AML-193 (cell line): ENCODE measurements at places on chromosomes 13 and 19.

GRCh38 chr13:33403807-33404362 lies 118.3 kb upstream of the STARD13 start:
- DNase-seq: no peak

DNA sequence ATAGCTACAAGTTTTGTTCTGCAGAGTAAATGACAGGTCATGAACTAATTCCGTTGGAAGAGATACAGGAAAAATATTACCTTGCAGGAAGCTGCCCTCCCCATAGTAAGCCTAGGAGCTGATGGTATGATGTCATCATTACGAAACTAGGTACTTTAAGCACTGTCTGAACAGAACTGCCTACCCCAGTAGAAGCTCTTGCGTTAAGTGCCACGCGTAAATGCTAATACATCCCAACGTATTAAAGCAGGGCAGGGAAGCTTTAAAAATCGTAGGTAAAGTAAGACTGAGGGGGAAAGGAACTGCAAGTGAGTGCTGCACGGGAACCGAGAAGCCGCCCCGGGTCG lies 572 bp downstream of the UGGT2 start:
- DNase-seq: no peak

DNA sequence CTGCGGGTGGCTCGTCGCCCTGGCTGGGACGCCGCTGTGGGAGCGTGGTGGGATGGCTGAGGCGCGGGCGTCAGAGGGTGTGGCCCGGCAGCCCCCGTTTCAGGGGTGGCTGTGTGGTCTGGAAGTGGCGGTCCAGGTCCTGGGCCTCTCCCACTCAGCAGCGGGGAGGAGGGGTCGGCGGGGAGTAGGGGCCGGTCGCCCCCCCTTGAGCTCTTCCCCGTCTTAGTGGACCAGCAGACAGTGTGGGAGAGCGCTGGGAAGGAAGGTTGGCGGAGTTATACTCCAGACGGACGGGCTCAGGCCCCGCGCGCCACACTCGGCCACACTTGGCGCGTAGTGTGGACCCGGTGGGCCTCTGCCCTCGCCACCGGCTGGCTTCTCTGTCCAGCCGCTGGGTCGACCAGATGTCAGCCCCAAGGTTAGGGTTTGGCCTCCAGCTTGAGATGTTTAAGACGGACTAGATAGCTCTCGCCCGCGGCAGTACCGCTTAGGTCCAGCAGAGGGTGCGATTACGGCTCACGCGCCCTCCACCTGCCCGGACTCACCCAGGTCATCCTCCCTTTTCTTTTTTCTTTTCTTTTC lies 21.7 kb upstream of the ZNF429 start:
- DNase-seq: peak; percentile 34

DNA sequence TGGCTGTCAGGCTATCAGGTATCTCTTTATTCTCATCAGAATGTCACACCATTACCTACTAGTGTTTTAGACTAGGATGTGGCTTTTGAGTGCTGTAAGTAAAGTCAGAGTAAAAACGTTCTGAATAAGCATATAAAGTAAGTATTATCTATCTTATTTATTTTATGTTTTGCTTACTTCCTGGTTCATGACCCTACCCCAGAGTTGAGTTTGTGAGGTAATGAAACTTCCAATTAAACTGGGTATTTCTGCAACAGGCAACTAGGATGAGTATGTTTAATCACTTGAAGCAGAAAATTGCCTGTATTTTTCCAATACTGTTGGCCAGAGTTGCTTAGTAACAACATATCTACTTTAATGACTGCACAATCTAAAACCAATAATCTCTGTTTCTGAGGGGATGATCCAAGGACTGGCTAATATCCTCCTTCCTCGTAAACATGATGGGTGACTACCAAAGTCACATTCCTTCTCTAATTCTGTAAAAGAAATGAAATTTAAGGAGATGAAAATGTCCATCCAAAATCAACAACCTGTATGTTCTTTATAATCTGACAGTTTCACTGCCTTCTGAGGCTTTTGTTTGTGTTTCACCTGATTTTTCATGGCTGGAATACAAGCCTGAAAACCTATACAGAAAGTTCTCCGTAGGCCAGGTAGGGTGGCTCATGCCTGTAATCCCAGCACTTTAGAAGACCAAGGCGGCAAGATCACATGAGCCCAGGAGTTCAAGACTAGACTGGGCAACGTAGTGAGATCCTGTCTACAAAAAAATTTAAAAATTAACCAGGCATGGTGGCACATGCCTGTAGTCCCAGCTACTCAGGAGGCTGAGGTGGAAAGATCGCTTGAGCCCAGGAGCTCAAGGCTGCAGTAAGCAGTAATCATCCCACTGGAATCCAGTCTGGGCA lies 83.1 kb downstream of the ABCC4 start:
- DNase-seq: no peak

GRCh38 chr19:2336528-2337328 lies 8.2 kb downstream of the SPPL2B start:
- DNase-seq: no peak

DNA sequence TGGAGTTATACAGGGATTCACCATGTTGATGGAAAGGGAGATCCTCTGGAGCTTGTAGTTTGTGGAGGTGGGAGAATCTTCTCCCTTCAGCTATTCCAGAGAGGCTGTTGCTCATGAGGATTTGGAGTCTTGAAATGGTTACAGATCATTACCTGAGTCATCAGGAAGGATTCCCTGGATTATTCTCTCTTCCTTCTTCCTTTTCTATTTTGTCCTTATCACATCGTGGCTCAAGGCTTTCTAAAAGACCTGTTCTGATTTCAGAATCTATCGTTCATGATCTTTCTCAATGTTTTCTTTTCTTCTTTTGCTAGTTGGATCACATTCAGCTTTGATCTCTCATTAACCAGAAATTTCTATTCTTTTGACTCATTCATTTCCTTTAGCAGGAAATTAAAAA lies 196.0 kb downstream of the KLF5 start:
- DNase-seq: no peak

DNA sequence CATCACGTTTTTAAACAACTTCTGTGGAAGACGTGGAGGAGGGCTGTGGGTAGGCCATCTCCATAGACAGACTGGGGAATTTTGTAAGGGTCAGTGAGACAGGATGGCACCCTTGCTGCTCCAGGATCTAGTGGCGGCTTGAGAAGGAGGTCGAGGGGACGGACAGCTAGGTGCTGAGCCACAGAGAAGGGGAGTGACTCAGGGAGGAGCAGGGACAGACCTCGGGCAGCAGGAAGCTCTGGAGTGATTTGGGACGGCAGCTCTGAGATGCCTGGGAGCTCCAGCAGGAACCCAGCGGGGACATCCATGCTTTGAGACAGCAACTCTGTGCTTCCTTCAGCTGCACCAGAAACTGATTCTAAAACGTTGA lies 169.1 kb upstream of the SOX1 start:
- DNase-seq: no peak

DNA sequence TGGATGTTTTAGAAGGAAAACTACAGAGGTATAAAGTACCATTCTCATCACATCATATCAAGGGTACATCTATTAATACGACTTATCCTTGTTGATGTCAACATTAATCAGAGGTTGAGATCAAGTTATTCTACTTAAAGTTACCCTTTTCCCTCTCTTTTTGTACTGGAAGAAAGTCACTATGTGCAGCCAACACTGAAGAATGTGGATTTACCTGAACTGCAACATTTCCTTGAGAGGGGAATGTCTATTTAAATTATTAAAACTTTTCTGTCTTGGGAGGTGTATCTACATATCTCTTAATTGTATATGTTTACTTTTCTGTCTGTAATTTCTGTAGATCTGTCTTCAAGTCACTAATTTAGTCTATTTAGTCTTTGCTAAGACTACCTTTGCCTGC lies 2.5 kb upstream of the FBXL3 start:
- no peak for DNase-seq

GRCh38 chr19:49255674-49256073 lies 69.3 kb downstream of the SLC6A16 start:
- no peak for DNase-seq

DNA sequence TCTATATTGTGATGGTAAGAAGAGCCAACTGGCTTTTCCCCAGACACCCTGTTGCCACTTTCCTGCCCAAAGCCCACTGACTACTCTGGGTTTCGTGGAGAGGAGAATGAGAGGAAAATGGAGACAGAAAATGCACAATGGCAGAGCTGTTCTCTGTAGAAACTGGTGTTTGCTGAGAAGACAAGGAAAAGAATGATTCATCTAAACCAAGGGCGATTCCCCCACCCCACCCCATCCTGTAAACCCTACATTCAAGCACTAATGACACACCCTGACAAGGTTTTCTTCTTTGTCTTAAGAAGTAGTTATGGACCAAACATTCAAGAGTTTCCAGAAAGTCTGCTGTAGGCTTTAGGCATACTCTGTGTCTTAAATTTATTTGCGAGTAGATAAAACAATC lies 68.8 kb downstream of the DOCK9 start:
- no peak for DNase-seq

- no peak for DNase-seq
Measured at GRCh38 chr19:49779731-49780555, 13.1 kb downstream of the AP2A1 start.

GRCh38 chr13:43424412-43424811 lies 362.4 kb downstream of the ENOX1 start:
- DNase-seq: no peak

GRCh38 chr19:4493929-4494690 lies 22.0 kb downstream of the HDGFL2 start:
- DNase-seq: no peak

GRCh38 chr19:5392486-5392885 lies 51.9 kb upstream of the PTPRS start:
- no peak for DNase-seq

DNA sequence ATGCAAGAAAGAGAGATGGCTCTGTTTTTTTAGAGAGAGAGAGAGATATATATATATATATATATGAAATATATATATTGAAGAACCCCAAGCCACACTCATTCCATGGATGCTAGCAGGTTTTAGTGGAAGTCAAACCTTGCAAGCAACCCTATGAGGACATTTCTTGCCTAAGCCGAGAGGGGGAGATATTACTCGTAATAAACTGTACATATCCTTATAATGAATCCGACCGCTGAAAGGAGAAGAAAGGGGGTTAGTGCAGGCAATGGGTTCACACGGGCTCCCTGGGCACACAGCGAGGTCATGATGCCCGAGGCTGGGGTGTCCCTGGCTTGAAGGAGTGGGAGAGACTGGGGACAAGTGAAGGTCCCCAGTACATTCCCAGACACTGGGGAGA lies 78.3 kb downstream of the IER2 start:
- DNase-seq: no peak

DNA sequence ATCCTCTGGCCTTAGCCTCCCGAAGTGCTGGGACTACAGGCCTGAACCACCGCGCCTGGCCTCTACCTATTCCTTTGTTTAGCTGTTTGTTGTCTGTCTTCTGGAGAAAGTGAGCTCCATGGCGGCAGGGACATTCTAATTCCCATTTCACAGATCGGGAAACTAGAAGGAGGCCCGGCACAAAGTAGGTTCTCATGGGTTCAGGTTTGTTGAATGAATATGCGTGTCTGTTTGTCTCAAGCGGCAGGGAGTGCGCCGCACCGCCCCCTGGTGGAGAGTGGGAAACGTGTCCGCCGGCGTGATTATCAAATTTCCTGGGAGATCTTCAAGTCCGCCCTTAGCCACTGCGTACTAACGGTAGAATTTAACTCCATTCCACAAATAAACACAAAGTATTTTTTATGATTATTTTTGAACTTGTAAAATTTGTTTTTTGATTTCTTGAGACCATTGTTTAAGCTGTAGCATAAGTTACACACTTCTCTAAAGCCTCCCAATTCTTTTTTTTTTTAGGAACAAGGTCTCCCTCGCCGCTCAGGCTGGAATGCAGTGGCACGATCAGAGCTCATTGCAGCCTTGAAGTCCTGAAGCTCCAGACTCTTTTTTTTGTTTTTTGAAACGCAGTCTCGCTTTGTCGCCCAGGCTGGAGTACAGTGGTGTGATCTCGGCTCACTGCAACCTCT lies 8.9 kb upstream of the CCDC9 start:
- peak; percentile 37 for DNase-seq

GRCh38 chr19:28296506-28296905 lies 916.4 kb downstream of the UQCRFS1 start:
- DNase-seq: no peak

DNA sequence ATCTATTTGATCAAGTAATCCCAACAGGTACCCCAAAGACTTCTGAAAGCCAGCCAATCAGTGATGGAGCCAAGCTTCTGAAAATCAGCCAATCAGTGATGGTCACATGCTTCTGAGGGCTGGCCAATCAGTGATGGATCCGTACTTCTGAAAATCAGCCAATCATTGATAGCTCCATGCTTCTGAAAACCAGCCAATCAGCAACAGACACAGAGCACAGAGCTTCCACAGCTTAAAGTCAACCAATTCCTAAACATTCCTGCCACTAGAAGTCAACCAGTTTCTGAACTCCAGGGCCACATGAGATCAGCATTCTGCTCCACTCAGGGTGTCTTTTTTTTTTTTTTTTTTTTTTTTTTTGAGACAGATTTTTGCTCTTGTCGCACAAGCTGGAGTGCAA lies 8.2 kb upstream of the HSD17B14 start:
- DNase-seq: no peak

- DNase-seq: peak; percentile 57
Measured at GRCh38 chr19:36605101-36605876, at the start of gene ZNF382. Gene ZNF382, plus strand, starts transcription at chr19:36605313. Its CDS starts 4,602 bp downstream, at chr19:36609915.

DNA sequence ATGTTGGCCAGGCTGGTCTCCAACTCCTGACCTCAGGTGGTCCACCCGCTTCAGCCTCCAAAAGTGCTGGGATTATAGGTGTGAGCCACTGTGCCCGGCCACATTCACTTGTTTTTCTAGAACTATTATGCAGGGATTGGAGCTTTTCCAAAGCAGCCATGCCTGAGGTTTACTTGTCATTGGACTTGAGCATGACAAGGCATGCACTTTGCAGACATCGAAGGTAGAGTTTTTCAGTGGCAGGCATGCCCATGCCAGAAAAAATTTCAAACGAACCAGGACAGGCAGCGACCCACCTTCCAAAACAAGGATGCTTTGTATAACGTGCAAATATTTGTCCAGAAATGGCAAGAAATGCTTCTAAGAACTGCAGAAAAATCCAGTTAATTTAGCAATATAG lies 17.7 kb downstream of the PNMA8A start:
- DNase-seq: no peak

- DNase-seq: no peak
Measured at GRCh38 chr13:100710176-100710575, 35.6 kb upstream of the TMTC4 start.

GRCh38 chr13:111531505-111531904 lies 211.1 kb downstream of the TEX29 start:
- no peak for DNase-seq

- no peak for DNase-seq
Measured at GRCh38 chr19:55111238-55111831, 6.1 kb downstream of the PPP1R12C start.

GRCh38 chr19:10226376-10227025 lies 4.6 kb downstream of the S1PR2 start:
- DNase-seq: no peak
